Bronchial smooth muscle cell (primary cell): ENCODE measurements at places on chromosomes 13 and 19. TPM values are rescaled to one million over a fixed set of nuclear protein-coding genes. Genes with fewer than 3 reads are reported as not detected.

DCT gene
- total RNA-seq, result under 0.01 and 0.09 TPM in 2 replicates

SBSN gene
- 4.7 and 5.2 TPM in 2 replicates for total RNA-seq

PRX gene
- total RNA-seq, result 1.9 and 2.2 TPM in 2 replicates

KIR3DL3 gene
- total RNA-seq, result not detected in 2 replicates

ICAM5 gene
- 0.69 and 1.4 TPM in 2 replicates for total RNA-seq

PGLYRP1 gene
- total RNA-seq, result not detected in 2 replicates

CEACAM3 gene
- not detected in 2 replicates for total RNA-seq

GRK1 gene
- not detected in 2 replicates for total RNA-seq

STARD13 gene
- 7.6 and 10.1 TPM in 2 replicates for total RNA-seq

KLK3 gene
- 0.09 TPM in 1 of 2 replicates, not detected in the other for total RNA-seq

CCL25 gene
- total RNA-seq, result 0.16 TPM in 1 of 2 replicates, not detected in the other

TEX101 gene
- total RNA-seq, result not detected in 2 replicates

ZNF564 gene
- 7.6 and 8.2 TPM in 2 replicates for total RNA-seq

CGB5 gene
- total RNA-seq, result 0.16 TPM in 1 of 2 replicates, not detected in the other

CNMD gene
- not detected in 2 replicates for total RNA-seq

SH2D3A gene
- total RNA-seq, result under 0.01 TPM in 1 of 2 replicates, not detected in the other

SWSAP1 gene
- total RNA-seq, result 0.09 and 0.47 TPM in 2 replicates

AMER2 gene
- total RNA-seq, result under 0.01 TPM in 1 of 2 replicates, not detected in the other

CAPS gene
- 4.6 and 8.8 TPM in 2 replicates for total RNA-seq

CCDC70 gene
- not detected in 2 replicates for total RNA-seq

FAM83E gene
- 0.34 and 0.63 TPM in 2 replicates for total RNA-seq

EFNB2 gene
- total RNA-seq, result 0.09 and 0.47 TPM in 2 replicates

ZSCAN1 gene
- not detected in 2 replicates for total RNA-seq

C19orf81 gene
- total RNA-seq, result not detected in 2 replicates

KRTDAP gene
- total RNA-seq, result not detected in 2 replicates

COMP gene
- total RNA-seq, result 1.3 and 1.5 TPM in 2 replicates

BORA gene
- 0.86 and 2.2 TPM in 2 replicates for total RNA-seq

IGFL1 gene
- total RNA-seq, result not detected in 2 replicates

METTL21C gene
- not detected in 2 replicates for total RNA-seq

ZNF568 gene
- 23.3 and 24.7 TPM in 2 replicates for total RNA-seq

C5AR1 gene
- 0.16 and 0.17 TPM in 2 replicates for total RNA-seq

NFKBIB gene
- total RNA-seq, result 5.9 and 7.4 TPM in 2 replicates

DGKH gene
- 2.6 and 2.8 TPM in 2 replicates for total RNA-seq

CXCL17 gene
- not detected in 2 replicates for total RNA-seq

PGLYRP2 gene
- total RNA-seq, result not detected in 2 replicates

GRIN2D gene
- 0.17 and 0.63 TPM in 2 replicates for total RNA-seq

HOMER3 gene
- total RNA-seq, result 56.3 and 67.6 TPM in 2 replicates

AZU1 gene
- total RNA-seq, result 0.16 TPM in 1 of 2 replicates, not detected in the other

MADCAM1 gene
- total RNA-seq, result under 0.01 TPM in 1 of 2 replicates, not detected in the other

EDDM13 gene
- not detected in 2 replicates for total RNA-seq

CD70 gene
- 0.09 and 0.32 TPM in 2 replicates for total RNA-seq

PROZ gene
- not detected in 2 replicates for total RNA-seq

ZC3H13 gene
- 12.5 and 13.7 TPM in 2 replicates for total RNA-seq

ZNF426 gene
- 22.4 and 23.5 TPM in 2 replicates for total RNA-seq

DACH1 gene
- total RNA-seq, result under 0.01 TPM in 2 replicates

PRKACA gene
- total RNA-seq, result 33.1 and 42.7 TPM in 2 replicates

PARP4 gene
- total RNA-seq, result 39.8 and 41.0 TPM in 2 replicates

TPTE2 gene
- not detected in 2 replicates for total RNA-seq

NKPD1 gene
- total RNA-seq, result 0.47 and 0.52 TPM in 2 replicates

KLK5 gene
- 0.34 TPM in 1 of 2 replicates, not detected in the other for total RNA-seq

ZNF536 gene
- total RNA-seq, result 0.09 TPM in 1 of 2 replicates, not detected in the other

ALOX5AP gene
- total RNA-seq, result 0.26 and 0.47 TPM in 2 replicates

ARHGAP33 gene
- 5.0 and 7.9 TPM in 2 replicates for total RNA-seq

WDR87 gene
- not detected in 2 replicates for total RNA-seq

SIGLEC5 gene
- not detected in 2 replicates for total RNA-seq

ELAVL3 gene
- under 0.01 TPM in 1 of 2 replicates, not detected in the other for total RNA-seq

KIR3DL2 gene
- not detected in 2 replicates for total RNA-seq
